GM23248 (cell line): ENCODE measurements at places on chromosomes 12 and 14. TPM values are rescaled to one million over a fixed set of nuclear protein-coding genes. Genes with fewer than 3 reads are reported as not detected.

Gene NINJ2
- 5.2 and 5.9 TPM in 2 replicates for total RNA-seq

Gene SAMD15
- total RNA-seq, result 1.4 and 2.8 TPM in 2 replicates

Gene MED6
- total RNA-seq, result 20.5 and 26.1 TPM in 2 replicates

Gene NANOG
- 0.13 TPM in 1 of 2 replicates, not detected in the other for total RNA-seq

Gene ASB2
- not detected in 2 replicates for total RNA-seq

Gene REP15
- 0.51 and 0.54 TPM in 2 replicates for total RNA-seq

Gene BEGAIN
- 0.11 and 1.4 TPM in 2 replicates for total RNA-seq

Gene MFAP5
- 344 and 390 TPM in 2 replicates for total RNA-seq

Gene ZFHX2
- total RNA-seq, result under 0.01 TPM in 1 of 2 replicates, not detected in the other
